Central memory CD4-positive, alpha-beta T cell (primary cell): ENCODE measurements at places on chromosomes 3 and 15.

DNA sequence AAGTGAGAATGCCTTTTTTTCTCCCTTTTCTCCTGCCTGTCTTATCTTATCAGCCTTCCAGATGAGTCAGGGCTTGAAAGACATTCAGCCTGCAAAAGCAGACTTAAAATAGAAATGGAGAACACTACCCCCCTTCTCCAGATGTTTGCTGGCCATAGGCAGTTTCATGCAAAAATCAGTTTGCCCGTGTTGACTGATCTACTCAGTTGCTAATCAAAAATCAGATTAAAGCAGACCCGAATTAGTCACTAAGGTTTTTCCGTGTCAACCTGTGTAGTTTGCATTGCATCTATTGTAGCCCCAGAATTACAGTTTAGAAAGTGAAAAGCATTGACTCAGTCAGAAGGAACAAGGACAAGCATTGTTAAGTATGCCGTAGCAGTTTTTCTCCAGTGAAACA, 56.2 kb downstream of the IL5RA start:
- DNase-seq: no peak

DNA sequence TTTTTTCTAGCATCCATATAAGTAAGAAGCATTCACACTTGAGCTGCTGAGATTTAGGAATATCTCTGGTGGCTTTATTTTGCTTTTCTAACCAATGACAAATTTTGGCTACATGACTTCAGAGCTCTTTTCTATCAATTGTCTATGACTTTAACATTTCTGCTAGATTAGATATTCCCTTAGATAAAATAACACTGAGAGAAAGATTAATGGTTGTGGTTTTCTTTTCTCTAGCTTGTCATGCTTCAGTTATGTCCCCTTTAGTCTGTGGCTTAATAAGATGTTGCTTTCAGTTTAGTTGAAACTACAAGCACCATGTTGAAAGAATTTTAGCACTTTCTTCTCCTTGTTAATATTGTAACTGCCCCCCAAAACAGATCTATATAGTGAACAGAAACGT, 665.6 kb upstream of the CCDC54 start:
- DNase-seq: no peak

- DNase-seq: no peak
Observed at GRCh38 chr3:48797626-48798025, 50.0 kb downstream of the PRKAR2A start.

GRCh38 chr3:158680861-158681260, 8.4 kb upstream of the LXN start:
- DNase-seq: no peak

GRCh38 chr15:69988541-69989225, 109.0 kb downstream of the TLE3 start:
- no peak for DNase-seq

- no peak for DNase-seq
Observed at GRCh38 chr3:186124592-186124991, 15.7 kb upstream of the ETV5 start.

DNA sequence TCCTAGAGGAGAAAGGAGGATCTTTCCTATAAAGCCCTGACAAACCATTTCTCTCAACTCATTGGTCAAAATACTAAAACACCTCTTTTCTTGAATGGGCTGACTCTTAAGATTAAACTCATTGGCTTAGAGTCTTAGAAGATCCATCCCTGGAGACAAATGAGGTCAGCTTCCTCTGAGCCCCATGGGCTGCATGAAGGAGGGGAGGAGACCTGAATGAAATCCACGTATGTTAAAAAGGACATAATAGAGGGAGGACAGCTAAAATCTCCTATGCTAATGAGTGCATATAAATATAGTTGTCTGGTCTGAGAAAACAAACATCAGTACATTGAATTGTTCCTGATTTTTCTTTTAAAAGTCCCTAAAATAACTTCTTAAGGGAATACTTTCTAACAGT, 255.0 kb downstream of the TBL1XR1 start:
- DNase-seq: no peak
